Stimulated activated CD4-positive, alpha-beta T cell treated with anti-CD3 and anti-CD28 coated beads, Interleukin-1b, Interleukin-23, amount 100 ng/mL, for 48 hours (primary cell): ENCODE measurements at places on chromosomes 2 and 18.

DNA sequence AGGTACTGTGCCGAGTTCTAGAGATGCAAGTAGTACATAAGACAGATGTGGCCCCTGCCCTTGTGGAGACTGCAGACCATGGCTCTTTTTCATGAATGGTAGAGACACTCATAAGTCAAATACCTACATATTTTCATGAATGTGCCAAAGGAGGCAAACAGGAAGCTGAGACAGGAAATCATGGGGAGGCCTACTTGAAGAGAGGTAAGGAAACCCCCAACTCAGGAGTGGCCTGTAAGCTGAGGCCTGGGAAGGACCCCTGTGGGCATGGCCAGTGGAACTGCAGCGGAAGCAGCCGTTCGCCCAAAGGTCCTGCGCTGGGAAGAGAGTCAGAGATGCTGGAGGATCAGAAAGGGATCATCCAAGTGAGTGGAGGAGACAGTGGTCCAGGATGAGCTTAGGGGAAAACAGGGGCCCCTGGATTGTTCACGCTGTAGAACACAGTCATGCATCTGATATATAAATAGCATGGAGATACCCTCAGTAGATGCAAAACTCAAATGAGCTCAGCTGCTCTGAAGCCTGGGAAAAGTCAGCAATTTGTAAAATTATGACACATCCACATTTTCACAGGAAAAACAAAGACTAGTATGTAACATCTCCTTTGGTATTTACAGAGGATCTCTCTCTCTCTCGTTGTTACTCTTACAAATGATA, 228.9 kb downstream of the NEDD4L start:
- DNase-seq: no peak

DNA sequence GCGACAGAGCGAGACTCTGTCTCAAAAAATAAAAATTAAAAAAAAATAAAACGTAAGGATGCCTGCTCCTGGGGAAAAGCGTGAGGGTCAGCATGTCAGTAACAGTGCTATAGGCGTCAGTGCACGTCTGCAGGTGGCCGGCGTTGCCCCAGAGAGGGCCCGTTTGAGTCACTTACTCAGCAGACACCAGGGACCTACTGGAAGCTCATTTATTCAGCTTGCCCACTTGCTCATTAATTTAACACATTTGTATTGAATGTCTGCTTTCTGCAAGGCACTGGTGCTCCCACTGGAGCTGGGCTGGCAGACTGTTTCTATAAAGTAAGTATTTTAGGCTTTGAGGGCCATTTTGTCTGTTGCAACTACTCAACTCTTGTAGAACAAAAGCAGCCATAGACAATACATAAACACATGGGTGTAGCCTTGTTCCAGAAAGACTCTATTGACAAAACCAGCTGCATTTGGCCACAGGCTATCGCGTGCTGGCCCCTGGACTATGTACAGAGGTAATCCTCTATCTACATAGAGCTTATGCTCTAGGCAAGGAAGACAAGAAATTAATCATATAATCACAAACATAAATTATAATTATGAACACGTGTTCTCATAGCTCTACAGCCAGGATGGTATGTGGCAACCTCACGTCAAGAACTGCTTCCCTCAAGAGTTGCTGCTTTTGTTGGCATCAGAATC, 73.2 kb downstream of the KLHL29 start:
- DNase-seq: no peak

- DNase-seq: no peak
Observed at GRCh38 chr18:4817665-4818064, 362.6 kb upstream of the DLGAP1 start.

GRCh38 chr18:24270937-24271380, 126.7 kb downstream of the OSBPL1A start:
- DNase-seq: no peak

GRCh38 chr2:7744827-7745226, 827.6 kb downstream of the RNF144A start:
- DNase-seq: peak; percentile 49

DNA sequence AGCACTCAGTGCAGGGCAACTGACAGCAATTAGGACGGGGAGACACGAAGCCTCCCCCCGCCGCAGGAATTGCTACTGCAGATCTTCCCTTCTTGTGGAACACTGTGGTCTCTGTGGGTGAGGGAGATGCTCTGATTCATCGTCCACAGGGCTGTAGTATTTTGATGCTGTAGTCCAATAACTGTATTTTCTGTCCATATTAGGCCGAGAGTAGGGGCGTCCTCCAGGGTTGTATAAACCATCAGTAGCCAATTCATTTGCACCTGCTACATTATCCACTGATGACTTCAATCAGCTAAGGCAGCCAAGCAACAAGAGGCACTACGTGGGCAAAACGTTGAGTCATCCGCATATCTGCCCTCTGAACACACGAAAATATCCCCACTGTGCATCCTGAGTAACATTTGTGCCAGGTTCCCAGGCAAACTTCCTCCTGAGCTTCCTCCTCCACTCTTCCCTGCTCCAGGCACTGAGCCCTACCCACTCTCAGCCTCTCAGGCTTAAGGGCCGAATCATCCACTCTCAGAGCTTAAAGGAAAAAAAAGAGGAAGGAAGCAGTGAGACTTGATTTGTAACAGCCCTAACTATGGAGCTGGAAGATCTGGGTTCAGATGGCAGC, 62.1 kb downstream of the LBH start:
- DNase-seq: peak; percentile 16

- DNase-seq: no peak
Observed at GRCh38 chr2:196410008-196410407, 229.5 kb upstream of the CCDC150 start.

GRCh38 chr2:203484266-203485112, 50.6 kb downstream of the RAPH1 start:
- peak; percentile 41 for DNase-seq

GRCh38 chr2:20781656-20782265, 41.1 kb downstream of the LDAH start:
- no peak for DNase-seq

DNA sequence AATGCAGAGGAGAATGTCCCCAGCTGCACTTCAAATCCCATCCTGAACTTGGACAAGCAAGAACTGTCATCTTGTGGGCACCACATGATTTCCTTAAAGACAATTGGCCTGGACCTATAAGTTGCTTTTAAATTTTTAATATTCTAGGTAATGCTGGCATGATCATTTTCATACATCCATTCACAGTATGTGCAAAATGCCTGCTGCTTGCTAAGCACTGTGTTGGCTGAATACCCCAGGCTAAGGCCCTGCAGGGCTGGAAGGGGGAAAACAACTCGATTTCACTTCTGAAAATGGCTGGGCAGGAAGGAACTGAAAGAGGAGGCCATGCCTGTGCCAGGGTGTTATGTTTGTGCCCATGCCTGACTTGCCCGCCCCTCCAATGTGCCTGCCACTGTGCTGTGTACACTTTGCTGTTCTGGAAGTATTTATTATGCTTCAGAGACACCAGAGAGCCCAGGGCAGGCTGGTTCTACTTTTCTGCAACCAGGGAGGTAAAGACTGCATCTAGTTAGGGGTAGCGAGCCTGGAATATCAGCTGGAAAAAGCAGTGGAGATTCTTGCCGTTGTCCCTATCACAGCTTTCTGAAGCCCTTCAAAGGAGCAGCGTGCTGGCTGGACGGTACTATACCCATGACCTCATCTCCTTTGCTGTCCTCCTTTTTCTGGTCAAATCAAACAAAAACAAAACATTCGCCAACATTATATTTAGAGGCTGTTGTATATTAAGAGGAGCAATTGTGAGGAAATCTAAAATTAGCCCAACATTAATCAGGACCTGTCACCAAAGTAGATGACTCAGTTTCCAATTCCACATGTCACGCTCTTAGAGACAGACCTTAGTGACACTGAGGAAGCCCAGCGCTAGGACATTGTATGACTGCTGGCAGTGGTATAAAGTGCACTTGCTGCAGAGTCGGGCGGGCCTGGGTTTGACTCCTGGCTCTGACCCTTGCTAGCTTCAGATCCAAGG, 158.1 kb downstream of the DDX1 start:
- no peak for DNase-seq
